ENCODE measurements at places on chromosomes 7 and 10. TPM values are rescaled to one million over a fixed set of nuclear protein-coding genes. Genes with fewer than 3 reads are reported as not detected.

DNA sequence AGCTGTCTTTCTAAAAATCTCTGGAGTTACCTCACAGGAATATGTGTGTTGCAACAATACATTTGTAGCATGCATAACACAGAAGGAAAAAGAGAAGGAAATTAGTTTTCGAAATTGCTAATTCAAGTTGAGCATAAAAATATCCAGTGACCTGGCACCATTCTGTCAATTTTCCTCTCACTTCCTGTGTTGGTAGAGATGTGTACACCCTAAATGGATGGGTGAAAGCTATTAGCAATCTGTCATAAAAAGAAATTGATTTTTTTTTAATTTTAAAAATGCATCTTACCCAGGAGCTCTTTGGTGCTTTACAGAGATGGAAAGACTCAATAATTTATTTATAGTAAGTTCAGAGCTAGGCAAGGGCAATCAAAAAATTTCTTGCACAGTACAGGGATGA is 333.3 kb upstream of the TMEM229A start:
- DNase-seq = no peak

Gene CRTAC1
- not detected for total RNA-seq

DNA sequence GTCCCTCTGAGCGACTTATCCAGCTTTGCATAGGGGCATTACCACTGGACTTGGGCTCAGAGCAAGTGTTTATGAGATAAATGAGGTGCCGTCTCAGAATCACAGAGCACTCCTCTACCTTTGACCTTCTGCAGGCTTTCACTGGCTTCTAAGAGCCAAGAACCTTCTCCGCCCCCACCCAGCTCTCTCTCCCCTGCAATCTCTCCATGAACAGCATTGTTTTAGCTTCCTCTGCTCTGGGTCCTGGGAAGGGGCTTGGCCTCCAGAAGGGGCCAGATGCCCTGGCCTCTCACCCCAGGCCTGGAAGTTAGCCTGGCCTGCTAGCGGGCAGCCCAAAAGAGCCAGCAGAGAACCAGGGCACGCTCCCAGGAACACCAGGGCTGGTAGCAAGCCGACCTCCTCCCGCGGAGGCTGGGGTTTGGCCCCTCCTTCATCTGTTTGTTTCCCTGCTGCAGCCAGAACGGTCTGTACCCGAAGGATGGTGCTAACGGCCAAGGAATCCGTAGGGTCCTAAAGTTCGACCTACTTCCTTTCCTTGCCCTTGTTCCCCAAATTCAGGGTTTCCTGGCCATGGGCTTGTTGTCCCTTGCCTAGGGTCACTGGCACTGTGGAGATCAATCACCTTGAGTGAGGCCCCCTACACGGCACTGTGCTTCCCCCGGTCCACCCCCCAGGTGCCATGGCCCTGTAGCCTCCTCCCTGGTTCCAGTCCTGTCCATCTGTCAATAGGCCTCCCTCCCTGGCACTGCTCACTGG is 18.7 kb upstream of the DDIT4 start:
- peak; percentile 75 for DNase-seq

Gene C10orf143
- 1.3 TPM for total RNA-seq

Gene NAT16
- not detected for total RNA-seq

DNA sequence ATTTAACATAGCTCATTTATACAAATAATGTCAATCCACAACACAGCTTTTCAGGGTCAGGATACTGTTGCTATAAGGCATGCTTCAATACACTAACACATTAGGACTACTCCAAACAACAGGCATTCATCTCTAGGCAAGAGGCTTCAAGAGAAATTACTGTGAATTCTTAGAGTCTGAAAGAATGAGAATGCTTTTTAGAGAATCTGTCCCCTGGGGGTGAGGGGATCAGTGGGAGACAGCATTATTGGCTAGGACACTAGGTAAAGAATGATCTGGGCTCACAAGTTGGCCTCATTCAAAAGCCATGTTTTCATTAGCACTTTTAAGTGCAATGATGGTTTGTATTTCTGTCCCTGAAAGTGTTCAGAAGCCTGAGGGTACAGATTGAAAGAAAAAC is 132.6 kb downstream of the SEMA3D start:
- no peak for DNase-seq
